HEK293T (cell line): ENCODE measurements at places on chromosomes 5 and 9.

GRCh38 chr9:97561501-97561900 lies 60.0 kb downstream of the TMOD1 start:
- no peak for DNase-seq

DNA sequence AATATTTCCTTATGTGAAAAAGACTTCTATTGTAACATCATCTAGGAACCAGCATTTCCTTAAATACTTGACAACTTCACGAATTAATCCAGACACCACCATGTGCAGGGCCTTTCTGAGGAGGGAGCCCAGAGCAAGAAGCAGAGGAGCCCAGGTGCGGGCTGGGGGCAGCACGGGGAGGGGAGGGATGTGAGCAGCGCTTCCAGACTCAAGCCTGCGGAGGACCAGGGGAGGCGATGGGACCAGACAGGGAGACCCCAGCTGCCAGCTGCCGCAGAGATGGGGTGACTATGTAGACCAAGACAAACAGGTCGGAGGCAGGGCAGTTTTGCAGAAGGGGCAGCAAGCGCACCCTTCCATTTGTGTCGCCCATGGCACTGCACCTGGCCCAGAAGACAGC lies 596.1 kb downstream of the IRX1 start:
- DNase-seq, result no peak

DNA sequence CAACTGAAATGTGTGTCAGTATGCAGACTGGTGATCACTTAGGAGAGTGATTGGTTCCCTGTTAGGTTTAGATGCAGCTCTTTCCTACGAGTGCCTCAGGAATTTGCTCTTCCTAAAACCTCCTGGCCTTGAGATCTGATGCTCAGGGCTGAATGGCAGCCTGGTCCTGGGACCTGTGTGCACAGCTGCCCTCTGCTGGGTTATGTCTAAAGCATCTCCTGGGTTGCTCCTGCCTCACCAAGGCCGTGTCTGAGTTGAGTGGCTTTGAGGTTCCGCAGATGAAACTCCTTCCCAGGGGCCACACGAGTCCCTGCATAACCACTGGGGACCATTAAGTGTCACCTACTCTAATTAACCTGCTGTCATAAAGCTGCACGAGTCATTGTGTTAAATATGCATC lies 59.5 kb downstream of the MVB12B start:
- DNase-seq, result peak; percentile 26

DNA sequence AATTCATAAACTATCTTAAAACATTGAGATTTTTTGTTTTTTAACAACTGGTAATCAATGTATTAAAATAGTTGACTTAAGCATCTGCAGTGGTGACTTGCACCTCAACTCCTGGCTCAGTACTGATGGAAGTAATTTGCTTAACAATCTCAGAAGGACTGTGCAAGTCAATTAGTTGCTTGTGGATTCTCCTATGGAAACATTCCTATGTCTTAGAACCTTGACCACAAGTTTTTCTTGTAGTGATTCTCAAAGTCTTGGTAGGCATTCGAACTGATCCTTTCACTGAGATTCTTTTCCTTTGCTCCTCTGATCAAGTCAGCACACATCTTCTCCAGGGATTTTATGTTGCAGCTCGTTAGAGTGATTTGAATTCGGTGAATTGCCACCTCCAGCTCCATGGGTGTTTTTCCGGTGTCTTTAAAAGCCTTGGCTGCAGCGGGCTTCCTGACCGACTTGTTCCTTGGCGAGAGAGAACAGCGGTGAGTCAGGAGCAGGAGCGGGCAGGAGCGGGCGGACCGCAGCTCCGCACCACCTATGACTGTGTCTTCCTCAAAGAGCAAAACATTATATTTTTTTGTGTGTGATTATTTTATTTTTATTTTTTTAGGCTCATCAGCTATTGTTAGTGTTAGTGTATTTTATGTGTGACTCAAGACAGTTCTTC lies 21.1 kb downstream of the HMGXB3 start:
- DNase-seq, result no peak

DNA sequence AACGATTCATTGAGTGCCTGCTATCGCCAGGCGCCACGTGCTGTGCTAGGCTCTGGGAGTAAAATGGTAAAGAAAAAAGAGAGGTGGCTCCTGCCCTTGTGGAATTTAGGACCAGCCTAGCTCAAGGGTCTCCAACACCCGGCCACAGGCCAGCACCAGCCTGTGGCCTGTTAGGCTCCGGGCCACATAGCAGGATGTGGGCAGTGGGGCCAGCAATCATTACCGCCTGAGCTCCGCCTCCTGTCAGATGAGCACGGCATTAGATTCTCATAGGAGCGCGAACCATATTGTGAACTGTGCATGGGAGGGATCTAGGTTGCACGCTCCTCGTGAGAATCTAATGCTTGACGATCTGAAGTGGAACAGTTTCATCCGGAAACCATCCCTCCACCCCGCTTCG lies 1.5 kb downstream of the RMRP start:
- DNase-seq, result no peak

DNA sequence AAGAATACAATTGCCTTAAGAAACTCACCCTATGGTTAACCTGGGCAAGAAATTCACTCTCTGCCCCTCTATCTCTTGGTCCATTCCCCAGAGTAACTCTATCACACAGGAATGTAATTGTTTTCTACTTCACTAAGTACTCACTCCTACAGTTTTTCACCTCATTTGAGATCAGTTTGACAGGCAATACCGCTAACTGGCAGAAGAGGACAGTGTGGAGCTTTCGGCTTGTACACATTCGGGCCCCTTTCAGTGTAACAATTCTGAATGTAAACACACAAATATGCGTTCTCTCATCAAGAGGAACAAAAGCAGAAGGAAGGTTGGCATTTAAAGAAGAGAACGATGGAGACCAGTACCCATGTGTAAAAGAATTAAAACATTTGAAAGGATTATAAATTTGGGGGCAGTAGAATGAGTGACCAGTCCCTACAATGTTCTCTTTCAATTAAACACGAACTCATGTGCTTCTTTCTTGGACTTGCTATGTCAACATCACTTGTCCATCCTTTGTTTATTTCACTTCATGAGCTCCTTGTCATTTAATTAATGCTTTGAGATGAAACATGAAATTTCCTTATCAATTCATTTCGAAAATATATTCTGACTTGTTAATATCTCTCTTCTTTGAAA lies 188.5 kb upstream of the GRAMD2B start:
- peak; percentile 55 for DNase-seq

DNA sequence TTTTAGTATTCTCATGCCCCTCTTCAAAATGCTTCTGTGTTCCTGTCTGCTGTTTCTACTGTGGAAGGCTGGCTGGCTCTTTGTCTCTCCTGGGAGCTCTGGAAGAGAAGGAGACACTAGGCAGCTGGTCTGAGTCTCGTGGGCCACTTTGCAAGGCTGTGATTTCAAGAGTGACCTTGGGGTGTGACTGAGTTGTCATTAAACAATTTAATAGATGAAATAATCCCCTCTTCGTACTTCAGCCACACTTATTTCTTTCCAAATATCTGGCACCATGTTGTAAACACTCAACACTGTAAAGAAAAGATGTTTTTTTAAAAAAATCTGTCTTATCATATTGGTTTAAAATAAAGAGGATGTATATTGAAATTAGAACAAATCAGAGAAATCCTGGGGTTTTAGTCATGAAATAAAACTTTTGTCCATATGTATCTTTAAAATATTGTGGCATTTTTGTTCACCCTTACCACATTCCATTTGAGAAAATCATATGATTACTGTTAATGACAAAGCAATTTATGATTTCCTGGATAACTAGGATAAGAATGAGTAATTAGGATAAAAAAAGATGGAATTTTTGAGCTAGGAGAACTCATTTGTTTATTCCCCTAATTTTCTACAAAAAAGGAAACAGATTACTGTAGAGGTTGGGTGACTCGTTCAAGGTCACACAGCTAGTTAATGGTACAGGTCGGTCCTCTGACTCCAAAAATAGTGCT lies 200.8 kb downstream of the MAT2B start:
- no peak for DNase-seq

- DNase-seq, result no peak
Measured at GRCh38 chr5:112929336-112930081, 7.5 kb upstream of the REEP5 start.

DNA sequence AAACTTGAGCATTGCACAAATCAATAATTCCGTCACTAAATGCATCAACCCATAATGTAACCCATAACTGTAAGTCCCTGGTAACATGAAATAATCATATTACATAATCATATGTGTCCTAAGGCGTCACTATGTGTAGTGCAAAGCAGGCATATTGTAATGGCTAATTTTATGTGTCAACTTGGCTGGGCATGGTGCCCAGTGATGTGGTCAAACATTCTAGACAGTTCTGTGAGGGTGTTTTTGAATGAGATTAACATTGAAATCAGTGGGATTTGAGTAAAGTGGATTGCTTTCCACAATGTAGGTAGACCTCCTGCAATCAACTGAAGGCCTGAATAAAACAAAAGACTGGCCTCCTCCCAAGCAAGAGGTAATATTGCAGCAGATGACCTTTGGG lies 794.4 kb upstream of the ACO1 start:
- no peak for DNase-seq

DNA sequence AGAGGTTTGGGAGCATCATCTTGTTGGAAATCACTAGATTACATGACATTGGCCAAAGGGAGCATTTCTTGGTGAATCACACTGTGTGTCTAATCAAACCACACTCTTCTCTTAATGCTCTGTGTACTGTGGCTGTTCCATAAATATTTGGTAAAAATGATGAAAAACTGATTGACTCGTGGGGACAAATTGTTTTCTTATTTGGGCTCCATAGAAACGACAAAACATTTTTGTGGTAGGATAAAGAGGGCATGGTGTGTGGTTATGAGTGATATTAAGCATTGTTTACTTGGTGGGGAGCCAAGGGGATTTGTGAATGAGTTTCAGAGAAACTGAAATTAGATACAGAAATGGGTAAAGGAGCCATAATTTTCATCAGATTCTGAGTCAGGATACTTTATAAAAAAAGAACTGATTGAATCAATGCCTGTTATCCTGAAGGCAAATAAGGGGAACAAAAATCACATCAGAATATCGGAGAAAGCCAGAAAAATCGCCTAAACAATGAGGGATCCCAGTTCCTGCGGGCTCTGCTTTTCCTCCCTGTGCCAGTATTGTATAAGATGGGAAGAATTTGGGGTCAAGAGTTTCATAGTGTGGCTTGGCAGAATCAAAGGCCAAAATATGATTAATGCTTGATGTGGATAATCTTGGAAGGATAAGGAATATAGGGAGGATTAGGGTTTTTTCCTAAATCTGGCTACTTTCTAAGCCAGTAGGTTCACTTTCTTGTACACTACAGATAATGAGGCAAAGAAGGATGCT lies 33.3 kb downstream of the FBXL7 start:
- no peak for DNase-seq

DNA sequence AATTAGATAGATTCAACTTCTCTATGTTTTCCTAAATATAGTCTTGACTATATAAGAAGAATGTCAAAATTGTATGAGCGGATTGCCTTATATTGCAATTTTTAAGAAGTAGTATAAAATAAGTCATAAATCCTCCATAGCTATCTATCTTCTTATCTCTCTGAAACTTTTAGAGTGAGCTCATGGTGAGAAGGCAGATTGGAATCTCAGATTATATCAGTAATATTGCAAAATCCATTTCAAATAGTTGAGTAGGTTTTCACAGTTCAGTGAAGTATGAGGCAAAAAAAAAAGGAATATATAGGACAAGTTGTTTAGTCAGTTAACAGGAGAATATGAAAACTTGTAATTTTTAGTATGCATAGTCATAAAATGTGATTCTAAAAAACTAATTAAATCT lies 156.4 kb downstream of the FAM174A start:
- DNase-seq, result no peak

- no peak for DNase-seq
Measured at GRCh38 chr9:70111641-70112236, 68.1 kb downstream of the MAMDC2 start.

GRCh38 chr9:136511670-136512592 lies 29.1 kb upstream of the SEC16A start:
- no peak for DNase-seq

- DNase-seq, result no peak
Measured at GRCh38 chr5:147036691-147037245, 158.2 kb upstream of the PPP2R2B start.

GRCh38 chr9:34490360-34490759 lies 31.8 kb downstream of the DNAI1 start:
- DNase-seq, result no peak

- no peak for DNase-seq
Measured at GRCh38 chr9:95044731-95045508, 272.6 kb downstream of the FANCC start.

DNA sequence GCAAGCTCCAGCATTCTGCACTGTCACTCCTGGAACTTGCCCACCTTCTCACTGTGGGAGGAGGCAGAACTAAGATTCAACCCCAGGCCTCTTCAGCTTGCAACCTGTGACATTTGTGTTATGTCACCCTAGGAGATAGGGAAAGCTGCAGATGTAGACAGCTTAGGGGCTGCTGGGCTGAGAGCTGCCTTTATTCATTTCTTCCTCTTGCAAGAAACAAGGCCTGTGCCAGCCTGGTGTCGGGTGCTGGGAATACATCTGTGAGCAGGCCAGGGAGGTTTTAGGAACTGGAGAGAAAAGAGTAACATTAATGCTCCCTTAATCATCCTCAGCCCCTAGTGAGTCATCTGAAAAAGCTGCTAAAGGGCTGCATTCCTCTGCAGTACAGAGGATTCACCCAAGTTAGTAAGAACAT lies 101.8 kb downstream of the FGF18 start:
- no peak for DNase-seq

GRCh38 chr5:56323505-56323904 lies 90.4 kb upstream of the ANKRD55 start:
- no peak for DNase-seq

- DNase-seq, result no peak
Measured at GRCh38 chr5:113474100-113474728, 14.0 kb downstream of the MCC start.

GRCh38 chr5:67297376-67297775 lies 100.8 kb upstream of the CD180 start:
- DNase-seq, result no peak

DNA sequence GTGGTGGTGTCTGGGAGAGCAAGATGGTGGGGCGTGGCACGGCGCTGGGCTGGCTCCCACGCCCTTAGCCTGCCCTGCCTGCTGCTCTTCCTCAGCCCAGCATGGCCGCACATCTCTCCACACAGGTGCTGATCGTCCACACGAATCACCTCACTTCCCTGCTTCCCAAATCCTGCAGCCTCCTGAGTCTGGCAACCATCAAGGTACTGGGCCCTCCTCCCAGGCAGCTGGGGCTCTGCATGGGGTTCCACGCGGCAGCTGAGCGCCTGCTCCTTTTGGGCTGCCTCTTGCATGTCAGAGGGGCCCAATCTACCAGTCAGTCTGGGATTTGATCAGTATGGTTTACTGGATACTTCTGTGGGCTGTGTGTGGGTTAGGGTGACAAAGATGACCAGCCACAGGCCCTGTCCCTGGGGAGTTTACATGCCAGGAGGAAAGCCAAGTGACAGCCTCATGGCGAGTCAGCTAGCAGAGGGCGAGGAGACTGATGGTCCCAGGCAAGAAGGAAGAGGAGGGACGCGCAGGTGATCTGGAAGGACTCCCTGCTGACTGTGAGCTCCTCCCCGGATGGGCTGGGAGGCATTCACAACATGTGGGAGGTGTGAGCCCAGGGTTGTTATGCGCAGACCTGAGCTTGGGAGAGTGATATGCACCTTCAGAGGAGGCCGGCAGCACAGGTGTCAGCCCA lies 6.0 kb downstream of the LRSAM1 start:
- DNase-seq, result no peak
